Karpas-422 (cell line): ENCODE measurements at places on chromosomes 11 and 22.
A peak's percentile ranks its signal among the peaks of the same experiment; 100 is the strongest.

DNA sequence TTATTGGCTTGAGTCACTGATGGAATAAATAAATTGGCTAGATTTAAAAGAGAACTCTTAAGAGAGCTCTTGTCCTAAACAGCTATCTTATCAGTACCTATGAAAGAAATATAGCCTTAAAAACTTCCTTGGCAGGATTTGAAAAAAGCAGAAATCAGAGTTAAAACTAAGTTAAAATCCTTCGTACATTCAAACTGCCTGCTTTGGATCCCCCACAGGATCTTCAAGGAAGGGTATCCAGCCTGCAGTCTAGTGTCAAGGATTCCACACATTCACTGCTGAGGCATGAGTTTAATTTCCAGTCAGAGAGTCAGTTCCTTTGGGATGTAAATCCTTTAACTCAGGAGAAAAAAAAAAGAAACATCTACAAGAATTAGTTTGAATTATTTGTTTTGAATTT is 242.9 kb upstream of the UBASH3B start:
- no peak for DNase-seq

DNA sequence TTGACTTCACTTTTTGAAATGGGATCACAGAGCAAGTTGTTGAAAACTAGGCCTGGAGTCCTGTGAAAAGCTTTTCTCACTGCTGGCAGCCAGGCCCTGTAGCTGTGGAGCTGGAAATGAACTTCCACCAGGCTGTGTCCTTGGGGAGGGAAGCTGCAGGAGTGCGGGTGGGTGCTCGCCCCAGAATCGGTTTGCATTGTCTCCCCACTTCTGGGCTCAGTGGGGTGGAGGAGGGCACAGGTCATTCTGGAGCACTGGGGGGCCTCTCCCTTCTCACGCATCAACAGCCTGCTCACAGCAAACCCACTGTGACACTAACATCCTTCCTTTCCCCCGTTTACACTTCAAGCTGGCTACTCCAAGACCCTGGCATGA is 15.2 kb downstream of the GLB1L2 start:
- DNase-seq = no peak

GRCh38 chr22:17218341-17218740 is 894 bp downstream of the ADA2 start:
- DNase-seq = peak; percentile 63

DNA sequence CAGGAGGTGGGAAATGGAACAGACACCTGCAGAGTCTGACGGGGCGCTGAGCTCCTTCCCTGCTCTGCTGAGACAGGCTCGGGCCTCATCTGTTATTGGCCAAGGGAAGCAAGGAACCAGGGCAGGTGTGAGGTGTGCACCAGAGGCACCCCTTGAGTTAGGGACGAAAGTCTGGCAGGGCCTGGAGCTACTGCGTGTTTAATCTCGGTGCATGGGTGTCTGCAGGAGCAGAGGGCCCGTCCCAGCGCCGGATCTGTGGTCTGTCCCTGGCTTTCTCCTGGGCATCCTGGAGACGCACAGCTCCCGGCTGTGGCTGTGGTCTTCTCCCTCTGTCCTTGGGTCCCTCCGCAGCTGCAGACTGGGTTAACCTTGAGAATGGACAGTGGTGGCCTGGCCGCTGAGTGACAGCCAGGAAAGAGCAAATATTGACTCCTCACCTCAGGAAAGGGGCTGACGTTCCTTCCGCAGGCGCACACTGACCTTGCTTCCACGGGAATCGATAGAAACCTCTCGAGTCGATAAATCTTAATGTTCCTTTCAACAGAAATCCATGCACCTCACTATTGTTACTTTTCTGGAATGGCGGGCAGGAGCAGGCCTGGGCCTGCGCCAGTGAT is 975.6 kb downstream of the BRD1 start:
- DNase-seq = no peak

GRCh38 chr11:115766561-115766960 is 262.3 kb upstream of the CADM1 start:
- no peak for DNase-seq

DNA sequence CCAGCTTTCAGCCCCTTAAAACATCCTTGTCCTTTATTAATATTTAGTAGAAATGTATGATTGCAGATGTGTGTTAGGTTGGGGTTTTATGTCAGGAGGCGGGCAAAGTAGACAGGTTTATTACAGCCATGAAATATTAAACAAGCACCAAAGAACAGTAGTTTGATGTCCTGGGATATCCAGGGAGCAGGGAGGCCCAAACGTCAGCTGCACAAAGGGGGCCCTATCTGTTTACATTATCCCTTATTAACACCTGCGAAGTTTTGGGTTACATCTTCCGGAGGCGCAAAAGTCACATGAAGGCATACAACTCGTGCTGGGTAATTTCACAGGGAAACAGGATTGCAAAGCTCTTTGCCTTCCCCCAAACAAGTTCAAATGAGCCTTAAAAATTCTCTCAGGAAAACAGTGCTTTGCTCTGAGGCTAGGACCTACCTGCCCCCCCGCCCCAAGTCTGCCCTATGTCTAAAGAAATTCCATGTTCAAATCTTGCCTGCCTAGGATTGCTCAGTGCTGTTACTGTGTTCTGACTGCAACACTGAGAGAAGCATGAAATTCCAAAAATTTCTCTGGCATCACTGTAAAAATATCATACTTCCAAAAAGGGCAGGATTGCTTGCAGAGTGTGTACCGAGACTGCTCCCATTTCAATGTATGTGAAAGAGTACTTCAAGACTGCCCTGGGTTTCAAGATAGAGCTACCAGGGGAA is 8.9 kb downstream of the MN1 start:
- DNase-seq = no peak

- no peak for DNase-seq
These were observed 41.8 kb downstream of the GDPD4 start for GRCh38 chr11:77259641-77260040.

DNA sequence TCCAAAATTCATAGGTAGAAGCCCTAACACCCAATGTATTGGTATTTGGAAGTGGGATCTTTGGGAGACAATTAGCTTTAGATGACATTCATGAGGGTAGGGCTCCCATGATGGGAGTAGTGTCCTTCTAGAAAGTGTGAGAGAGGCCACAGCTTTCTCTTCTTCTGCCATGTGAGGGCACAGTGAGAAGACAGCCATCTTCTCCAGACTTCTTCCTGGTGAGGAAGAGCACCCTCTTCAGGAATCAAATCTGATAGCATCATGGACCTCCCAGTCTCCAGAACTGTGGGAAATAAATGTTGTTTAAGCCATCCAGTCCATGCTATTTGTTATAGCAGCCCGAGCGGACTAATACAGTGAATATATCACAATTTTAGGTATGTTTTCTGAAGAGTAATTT is 96.9 kb downstream of the CNTN5 start:
- DNase-seq = no peak

GRCh38 chr11:69914286-69915150 is 95.3 kb upstream of the FGF3 start:
- DNase-seq = no peak

DNA sequence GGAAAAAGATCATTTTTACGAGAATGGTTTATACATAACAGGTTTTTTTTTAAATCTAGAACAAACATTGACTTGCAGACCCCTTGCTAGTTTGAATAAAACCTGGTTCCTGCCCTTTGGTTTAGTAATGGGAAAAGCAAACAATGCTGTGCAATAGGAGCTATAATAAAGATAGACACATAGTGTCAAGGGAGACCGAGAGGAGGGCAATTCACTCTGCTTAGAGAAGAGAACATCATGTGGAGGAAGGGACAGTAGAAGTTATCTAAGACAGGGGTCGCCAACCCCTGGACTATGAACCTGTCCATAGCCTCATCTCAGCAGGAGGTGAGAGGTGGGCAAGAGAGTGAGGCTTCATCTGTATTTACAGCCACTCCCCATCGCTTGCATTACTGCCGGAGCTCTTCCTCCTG is 7.0 kb upstream of the RDX start:
- DNase-seq = no peak

- peak; percentile 63 for DNase-seq
These were observed 31.0 kb downstream of the DDIAS start for GRCh38 chr11:82932564-82932963.

- no peak for DNase-seq
These were observed 185.8 kb upstream of the C11orf87 start for GRCh38 chr11:109236188-109236587.

GRCh38 chr11:10456519-10456918 is 1.5 kb downstream of the AMPD3 start:
- peak; percentile 79 for DNase-seq

DNA sequence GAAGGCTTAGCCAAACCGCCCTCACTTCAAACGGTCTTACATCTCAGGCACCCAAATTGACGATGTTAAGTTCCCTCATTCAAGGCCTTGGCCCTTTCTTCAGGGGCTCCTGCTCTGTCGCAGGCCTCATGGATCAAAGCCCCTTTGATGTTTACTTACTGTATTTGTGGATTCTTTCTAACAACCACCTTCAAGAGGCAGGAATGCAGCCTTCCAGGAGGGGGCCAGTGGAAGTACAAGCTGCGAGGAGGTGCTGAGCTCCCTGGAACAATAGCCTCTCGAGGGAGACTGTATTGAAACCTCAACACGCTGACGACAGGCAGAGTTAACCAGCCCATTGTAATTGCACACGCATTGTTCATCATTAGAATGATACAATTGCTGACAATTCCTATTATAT is 209.1 kb downstream of the ST3GAL4 start:
- DNase-seq = no peak

- DNase-seq = peak; percentile 55
These were observed 22.6 kb downstream of the NEAT1 start for GRCh38 chr11:65445101-65445603.

DNA sequence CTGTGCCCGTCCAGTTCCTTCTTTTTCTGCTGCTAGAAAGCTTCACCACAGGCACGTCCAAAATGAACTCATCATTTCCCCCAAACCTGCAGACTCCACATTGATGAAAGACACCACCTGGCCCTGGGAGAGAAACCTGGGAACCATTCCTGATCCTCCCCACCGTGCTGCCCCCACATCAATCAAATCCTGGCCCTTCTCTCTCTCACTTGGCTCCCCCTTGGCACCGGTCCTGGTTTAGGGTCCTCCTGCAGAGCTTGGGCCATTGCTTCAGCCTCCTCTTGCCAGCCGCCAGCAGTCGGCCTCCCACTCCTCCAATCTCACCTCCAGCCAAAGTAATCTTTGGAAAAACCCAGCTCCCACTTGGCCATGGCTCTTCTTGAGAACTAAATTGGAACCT is 38.5 kb downstream of the RIBC2 start:
- no peak for DNase-seq

DNA sequence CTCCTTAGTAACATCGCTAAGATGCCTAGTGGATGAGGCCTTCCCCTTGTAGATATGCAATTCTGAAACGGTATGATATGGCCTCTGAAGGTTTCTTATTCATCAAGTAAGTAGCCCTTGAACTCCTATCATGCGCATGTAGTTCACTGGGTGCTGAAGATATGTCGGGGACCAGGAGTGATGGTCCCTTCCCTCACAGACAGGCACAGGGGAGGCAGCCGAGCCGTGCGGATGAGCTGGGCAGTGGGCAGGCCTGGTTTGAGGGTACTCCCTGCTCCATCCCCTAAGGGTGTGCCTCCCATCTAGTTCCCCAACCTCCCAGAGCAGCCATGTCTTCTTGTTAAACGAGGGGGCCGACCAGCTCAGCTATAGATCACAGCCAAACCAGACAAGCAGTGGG is 40.1 kb downstream of the TP53I11 start:
- no peak for DNase-seq

- no peak for DNase-seq
These were observed 19.4 kb downstream of the RNH1 start for GRCh38 chr11:487571-488021.

DNA sequence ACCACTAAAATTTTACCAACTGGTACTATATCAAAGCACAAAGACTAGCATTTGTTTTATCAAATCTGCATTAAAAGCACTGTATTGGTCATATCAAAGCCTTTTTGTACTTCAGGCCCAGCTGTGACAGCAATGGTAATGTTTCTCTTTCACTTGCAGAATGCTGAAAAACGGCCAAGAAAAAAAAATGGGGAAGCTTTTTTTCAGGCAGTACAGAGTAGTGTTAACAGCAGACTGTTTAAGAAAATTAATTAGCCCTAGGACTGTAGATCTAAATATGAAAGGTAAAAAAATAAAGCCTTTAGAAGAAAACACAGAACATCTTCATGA is 33.3 kb downstream of the DENND5A start:
- peak; percentile 48 for DNase-seq

DNA sequence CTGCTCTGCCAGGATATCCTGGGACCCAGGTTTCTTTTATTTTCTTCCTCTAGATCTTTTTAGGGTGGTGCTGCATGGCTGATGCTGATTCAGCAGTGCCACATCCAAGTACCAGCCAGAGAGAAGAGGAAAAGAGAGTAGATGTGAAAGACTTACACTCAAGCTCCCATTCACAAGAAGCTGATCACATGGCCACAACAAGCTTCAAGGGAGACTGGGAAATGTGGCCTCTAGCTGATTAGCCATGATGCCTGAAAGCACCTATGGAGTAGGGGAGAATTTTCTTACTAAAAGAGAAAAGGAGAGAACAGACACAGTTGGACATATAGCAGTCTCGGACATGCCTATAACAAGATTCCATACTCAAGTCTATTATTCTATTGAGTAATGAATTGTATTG is 34.4 kb upstream of the FJX1 start:
- DNase-seq = no peak

GRCh38 chr11:61201476-61201875 is 1.8 kb upstream of the PGA3 start:
- no peak for DNase-seq

- DNase-seq = no peak
These were observed 36.4 kb downstream of the ZNF215 start for GRCh38 chr11:6962673-6963072.

DNA sequence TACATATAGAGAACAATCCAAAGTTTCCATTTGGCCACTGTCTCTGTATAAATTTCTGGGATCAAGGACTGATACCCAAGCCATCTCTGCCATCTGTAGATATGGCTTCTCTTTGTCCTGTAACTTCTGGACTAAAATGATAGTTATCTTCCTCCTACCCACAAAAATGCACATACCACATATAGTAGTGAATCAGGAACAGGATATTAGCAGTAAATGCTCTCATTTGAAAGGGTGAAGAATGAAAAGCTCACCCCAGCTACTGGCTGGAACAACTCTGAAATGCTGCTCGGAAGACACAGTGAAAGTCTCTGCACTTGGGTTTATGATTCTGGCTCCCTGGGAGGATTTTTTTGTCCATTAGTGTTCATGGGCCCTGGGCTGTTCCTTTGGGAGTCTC is 856.4 kb upstream of the LRRC4C start:
- DNase-seq = no peak

- DNase-seq = no peak
These were observed 81.0 kb upstream of the SLC6A5 start for GRCh38 chr11:20518323-20518834.

- peak; percentile 64 for DNase-seq
These were observed 607 bp downstream of the DMC1 start for GRCh38 chr22:38569181-38569971.

- no peak for DNase-seq
These were observed 9.0 kb upstream of the RDX start for GRCh38 chr11:110305169-110306018.

- no peak for DNase-seq
These were observed 7.2 kb upstream of the CCDC83 start for GRCh38 chr11:85848006-85848405.

GRCh38 chr22:39947220-39948216 is 12.7 kb upstream of the TMA7B start:
- no peak for DNase-seq

- no peak for DNase-seq
These were observed 52.4 kb downstream of the KCNC1 start for GRCh38 chr11:17786824-17787525.

- DNase-seq = no peak
These were observed 15.2 kb downstream of the SHISAL1 start for GRCh38 chr22:44297470-44298061.

- DNase-seq = peak; percentile 88
These were observed 34.6 kb upstream of the CEP126 start for GRCh38 chr11:101880222-101880621.

GRCh38 chr11:109426442-109427240 is 4.7 kb downstream of the C11orf87 start:
- peak; percentile 69 for DNase-seq
